ENCODE measurements at places on chromosomes 6 and 20. TPM values are rescaled to one million over a fixed set of nuclear protein-coding genes. Genes with fewer than 3 reads are reported as not detected.
A peak's percentile ranks its signal among the peaks of the same experiment; 100 is the strongest.

PLG gene
- not detected for total RNA-seq

DNA sequence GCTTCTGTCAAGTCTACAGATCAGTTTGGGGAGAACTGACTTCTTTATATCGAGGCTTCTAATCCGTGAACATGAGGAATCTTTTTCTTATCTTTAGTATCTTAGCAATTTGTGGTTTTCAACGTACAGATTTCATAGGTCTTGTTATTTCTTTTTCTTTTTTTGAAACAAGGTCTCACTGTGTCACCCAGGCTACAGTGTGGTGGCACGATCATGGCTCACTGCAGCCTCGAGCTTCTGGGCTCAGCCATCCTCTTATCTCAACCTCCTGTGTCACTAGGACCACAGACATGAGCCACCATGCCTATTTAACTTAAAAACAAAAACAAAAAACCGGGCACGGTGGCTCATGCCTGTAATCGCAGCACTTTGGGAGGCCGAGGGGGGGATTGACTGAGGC lies 29.3 kb downstream of the DNAJC5 start:
- DNase-seq: no peak

DNA sequence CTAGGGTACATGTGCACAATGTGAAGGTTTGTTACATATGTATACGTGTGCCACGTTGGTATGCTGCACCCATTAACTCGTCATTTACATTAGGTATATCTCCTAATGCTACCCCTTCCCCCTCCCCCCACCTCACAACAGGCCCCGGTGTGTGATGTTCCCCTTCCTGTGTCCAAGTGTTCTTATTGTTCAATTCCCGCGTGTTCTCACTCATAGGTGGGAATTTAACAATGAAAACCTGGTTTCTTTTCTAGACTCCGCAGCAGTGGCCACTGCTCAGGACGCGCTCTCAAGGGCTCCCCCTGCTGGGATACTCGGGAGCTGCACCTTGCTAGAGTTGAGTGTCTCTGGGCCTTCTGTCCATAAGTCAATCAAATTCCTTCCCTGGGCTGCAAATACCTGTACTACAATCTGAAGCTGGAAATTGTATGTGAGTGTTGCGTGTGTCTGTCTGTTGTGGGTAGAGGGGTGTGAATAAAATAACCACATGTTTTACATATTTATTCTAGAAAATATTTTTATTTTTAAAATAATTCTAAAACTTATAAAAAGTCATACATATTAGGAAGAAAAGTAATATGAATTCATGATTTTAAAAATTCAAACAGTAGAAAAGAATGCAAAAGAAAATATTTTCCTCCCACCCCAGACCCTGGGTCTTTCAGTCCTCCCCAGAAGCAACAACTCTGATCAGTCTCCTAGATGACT lies 8.2 kb upstream of the CEP250 start:
- peak; percentile 80 for DNase-seq

POM121L2 gene
- not detected for total RNA-seq

ZNF311 gene
- not detected for total RNA-seq

DNA sequence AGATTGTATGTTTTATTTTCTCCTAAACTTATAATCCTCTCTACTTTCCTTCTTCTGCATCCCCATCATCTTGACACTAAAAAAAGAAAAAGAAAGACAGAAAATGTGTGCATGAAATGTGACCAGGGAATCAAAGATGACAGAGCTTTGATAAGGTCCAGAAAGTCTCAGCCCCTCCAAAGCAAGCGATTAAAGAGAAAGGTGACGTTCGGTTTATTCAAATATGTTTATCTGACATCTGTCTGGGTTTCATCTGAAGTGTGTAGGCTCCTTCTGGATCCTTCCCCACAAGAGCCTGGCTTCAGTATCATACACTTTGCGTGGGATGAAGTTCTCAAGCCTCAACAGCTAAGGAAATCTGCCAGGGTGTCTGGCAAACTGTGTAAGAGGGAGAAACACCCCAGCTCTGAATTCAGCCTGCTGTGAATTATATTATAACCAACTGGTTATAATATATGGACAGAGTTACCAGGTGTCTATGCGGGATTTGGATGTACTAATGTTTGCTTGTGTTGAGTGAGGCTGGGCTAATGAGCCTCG lies 263.0 kb downstream of the ZNF217 start:
- DNase-seq: no peak

DNA sequence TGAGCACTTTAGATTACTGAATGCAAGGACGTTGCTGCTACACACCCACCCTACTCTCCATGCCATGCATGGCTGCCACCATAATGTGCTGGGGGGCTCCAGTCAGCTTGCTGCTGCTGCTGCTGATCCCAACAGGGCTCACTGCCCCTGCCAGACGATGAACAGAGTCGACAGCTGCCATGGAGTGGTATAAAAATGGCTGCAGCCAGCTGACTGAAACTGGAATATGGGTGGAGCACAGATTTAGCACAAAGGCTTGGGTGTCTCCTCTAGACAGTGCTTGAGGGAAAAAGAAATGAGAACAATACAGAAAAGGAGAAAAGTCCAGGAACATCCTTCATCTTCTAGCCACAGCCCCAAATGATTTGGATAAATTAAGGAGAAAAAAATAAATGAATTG lies 150.7 kb downstream of the PDSS2 start:
- no peak for DNase-seq

OXT gene
- total RNA-seq: 9.3 TPM

DNA sequence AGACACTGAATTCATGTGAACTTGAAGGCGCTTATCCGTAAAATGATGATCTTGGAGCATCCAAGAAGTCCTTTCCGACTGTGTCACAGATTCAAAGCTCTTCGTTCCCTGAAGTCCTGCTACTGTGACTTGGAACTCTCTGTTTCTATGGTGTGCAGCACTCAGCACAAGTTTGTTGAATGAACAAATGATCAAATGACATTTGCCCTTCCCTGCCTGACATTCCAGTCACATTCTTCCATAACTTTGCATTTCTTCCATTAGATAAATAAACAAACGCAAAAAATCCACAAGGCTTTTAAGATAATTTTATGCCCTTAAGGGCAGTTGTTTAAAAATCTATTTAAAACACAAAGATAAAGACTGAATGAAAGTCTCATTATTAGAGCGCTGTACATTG lies 39.9 kb downstream of the SGK1 start:
- no peak for DNase-seq
